Muscle of back (tissue), 13 donors: ENCODE measurements at places on chromosomes 6 and 20. TPM values are rescaled to one million over a fixed set of nuclear protein-coding genes. Genes with fewer than 3 reads are reported as not detected.
A peak's percentile ranks its signal among the peaks of the same experiment; 100 is the strongest.

The RAB23 gene
- 21.3 TPM for polyA plus RNA-seq

The MOXD1 gene
- polyA plus RNA-seq, result 3.2 TPM

The IP6K3 gene
- 27.5 TPM for polyA plus RNA-seq

The C20orf141 gene
- polyA plus RNA-seq, result not detected

The KIF6 gene
- 1.6 TPM for polyA plus RNA-seq

The PLTP gene
- polyA plus RNA-seq, result 23.6 TPM

The SLC17A1 gene
- polyA plus RNA-seq, result not detected

The GLP1R gene
- 0.08 TPM for polyA plus RNA-seq

DNA sequence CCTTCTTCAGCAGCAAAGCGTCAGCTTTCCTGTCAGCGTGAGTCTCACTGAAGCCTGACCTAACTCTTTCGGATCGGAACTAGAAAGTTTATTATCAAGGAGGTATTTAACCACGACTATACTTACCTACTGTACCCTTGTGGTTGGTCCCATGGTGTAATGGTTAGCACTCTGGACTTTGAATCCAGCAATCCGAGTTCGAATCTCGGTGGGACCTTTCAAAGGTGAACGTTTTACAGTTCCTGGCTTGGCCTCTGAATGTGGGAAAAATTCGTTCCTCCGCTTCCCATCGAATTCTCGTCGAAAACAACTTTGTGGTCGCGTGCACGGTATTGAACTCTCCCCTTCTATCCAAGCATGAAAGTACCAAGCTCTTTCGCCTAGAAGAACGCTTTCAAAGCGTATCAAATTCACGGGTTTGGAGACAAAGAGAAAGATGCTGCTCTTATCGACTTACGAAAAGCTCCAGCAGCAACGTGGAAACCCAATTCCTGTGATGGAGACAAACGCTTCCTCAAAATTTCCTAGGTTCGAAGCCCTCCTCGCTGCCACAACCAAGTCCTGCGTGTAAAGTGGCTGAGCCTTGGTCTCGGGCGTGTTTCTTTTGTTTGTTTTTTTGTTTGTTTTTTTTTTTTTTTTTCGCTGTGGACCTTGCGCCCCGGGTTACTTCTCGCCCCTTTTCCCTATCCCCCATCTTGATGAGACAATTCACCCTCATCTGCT lies 63.7 kb downstream of the GPX5 start:
- DNase-seq, result peak; percentile 86

DNA sequence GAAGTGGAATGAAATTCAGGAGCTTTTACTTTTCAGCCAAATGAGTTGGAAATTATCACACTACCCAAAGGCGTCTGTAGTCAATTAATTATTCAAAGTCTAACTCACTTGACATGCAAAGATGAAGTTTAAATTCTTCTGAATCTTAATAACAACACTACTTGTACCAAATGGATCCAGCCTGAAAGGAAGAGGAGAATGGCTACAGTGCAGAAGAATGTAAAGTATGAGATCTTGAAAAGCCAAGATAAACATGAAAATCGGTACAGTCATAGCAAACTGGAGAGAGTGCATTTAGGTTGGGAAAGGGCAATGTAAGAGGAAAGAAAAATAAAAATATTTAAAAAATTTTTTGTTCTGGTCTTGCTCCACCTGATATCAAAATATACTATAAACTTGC lies 195.5 kb downstream of the SIM1 start:
- peak; percentile 68 for DNase-seq

DNA sequence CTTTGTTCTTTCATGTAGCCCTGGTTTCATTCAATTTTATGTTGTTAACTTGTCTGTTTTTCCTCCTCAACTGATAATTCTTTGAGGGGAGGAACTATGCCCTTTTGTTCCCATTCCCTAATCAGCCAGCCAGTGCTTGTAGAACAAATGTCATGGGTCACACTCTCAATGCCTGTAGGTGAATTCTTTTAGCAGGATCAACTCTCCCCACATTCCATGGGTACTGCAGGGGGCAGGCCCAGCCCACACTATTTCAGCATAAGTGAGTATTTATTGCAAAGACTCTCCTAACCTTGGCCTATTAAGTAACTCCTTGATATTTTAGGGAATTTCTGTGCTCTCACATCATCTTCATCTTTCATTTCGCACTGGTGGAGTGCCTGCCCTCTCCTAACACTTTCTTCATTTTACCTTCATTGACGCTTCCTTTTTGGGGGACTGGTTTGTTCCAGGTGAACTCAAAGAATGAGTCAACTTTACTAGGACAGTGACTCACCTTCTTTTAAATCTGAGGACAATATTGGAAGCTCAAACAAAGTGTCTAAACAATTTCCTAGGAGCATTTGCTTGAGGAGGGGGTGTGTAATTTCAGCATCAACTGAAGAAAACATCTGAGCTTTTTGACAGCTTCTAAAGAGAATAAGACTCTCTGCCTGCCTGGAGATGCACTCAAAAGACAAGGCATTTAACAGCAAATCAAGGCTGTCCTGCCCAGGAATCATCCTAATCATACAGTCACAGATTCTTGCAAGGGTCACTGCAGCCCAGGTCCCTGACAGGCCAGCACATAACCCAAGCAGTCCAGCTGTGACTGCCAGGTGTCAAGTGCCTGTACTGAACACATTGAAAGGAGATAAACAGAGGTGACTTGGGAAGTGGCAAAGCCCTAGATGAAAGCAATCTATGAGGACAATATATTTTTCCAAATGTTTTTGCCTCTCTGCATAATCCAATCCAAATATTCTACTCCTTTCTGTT lies 263.9 kb upstream of the PRND start:
- DNase-seq, result no peak

DNA sequence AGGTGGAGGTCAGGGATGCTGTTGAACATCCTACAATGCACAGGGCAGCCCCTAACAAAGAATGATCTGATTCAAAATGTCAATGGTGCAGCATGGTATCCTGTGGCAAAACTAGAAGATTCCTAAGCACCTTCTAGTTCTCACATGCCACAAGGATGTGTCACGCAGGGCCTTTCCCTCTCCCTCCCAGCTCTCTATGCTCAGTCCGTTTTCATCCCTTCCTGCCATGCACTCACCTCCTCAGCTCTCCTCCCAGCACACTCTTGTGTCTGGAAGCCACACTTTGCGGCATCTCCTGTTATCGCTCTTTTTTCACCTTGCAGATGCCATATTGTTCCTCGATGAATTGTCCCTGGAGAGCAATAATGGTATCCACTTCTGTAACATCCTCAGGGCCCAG lies 263.4 kb downstream of the CDC5L start:
- DNase-seq, result no peak

DNA sequence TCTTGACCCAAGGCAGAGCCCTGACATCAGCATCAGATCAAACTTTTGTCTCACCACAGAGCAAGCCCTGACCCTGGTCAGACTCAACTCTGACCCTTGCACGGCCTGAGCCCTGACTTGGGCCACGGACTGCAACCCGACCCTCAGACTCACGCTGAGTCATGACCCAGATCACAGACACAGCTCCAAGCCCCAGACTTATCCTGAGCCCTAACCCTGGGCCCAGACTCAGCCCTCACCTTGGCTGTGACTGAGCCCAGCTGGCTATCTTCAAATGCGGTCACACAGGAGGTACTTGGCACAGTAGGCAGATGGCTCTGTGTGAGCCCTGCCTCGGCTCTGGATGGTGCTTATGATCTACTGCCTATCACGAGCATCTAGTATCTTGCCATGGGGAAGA lies 602.3 kb downstream of the PTPRT start:
- DNase-seq, result no peak

DNA sequence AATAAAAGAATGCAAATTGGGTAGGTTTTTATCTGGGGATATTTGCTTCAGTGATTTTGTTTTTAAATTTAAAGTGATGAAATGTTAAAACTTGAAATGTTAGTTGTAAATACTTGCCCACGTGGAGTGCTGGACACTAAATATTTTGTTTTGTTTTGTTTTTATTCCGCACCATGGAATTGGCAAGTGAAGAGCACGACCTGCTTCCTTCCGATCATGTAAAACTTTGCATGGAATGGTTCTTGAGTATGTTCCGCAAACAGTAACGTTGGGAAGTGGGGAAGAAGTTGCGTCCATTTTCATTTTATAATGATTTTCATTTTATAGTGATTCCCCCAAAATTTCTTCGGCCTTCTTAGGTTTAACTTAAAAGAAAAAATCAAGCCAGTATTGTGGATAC lies 765 bp downstream of the IRAK1BP1 start:
- peak; percentile 34 for DNase-seq

DNA sequence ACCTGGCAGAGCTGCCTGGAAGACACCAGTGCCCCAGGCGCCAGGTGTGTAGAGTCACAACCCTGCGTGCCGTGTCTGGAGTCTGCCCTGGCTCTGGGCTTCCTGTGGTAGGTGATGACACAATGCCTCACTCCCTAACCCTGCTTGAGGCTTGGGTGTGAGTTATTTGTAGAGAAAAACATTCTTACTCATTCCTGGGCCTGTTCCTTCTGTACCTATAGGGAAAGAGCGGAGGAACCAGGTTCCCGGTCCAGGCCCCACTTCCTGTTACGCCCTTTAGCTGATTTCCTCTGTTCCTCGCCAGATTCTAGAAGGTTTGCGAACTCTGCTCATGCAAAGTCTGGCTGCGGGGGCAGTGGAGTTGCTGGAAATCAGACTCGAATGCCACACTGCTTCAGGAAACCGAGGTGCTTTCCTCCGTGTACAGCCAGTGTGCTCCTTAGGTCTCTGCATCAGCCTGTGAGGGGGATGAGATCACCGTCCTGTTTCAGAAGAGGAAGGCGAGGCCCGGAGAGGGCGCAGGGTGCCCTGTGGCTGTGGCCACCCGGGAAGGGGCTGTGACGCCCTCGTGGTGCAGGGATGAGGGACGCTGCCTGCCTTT lies 67.1 kb upstream of the DUSP22 start:
- DNase-seq, result no peak

DNA sequence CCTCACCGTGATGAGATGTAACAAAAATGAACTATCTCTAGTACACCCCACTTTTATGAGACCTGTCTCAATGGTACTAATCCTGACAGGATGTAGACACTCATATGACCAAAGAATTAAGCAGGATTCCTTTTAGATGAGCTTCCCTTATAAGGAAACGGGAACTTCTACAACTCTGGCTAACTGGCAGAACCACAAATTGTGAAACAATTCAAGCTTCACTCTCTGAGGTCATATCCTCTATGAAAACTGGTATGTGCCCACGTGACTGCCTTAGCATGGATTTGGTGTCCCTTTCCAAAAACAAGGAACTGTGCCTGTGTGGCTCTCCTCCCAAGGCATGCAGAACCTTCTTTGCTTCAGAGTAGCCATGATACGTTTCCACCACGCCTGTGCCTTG lies 14.1 kb upstream of the CPNE5 start:
- DNase-seq, result no peak

- DNase-seq, result no peak
Observed at GRCh38 chr6:131059486-131059885, 3.6 kb downstream of the EPB41L2 start.

DNA sequence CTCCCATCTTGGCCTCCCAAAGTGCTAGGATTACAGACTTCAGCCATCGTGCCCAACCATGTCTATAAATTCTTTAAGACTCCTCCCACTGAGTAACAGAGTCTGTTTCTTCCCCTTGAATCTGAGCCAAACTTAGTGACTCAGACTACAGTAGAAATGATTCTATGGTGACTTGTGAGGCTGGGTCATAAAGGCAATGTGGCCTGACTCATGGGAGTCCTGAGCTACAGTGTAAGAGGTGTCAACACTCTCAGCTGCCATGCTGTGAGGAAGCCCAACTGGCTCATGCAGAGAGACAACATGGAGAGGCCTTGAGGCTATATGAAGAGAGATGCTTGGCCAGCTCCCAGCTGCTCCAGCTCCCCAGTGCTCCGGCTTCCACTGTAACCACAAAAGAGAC lies 5.2 kb upstream of the NRSN2 start:
- no peak for DNase-seq

GRCh38 chr6:168395983-168396382 lies 45.0 kb upstream of the SMOC2 start:
- DNase-seq, result no peak

DNA sequence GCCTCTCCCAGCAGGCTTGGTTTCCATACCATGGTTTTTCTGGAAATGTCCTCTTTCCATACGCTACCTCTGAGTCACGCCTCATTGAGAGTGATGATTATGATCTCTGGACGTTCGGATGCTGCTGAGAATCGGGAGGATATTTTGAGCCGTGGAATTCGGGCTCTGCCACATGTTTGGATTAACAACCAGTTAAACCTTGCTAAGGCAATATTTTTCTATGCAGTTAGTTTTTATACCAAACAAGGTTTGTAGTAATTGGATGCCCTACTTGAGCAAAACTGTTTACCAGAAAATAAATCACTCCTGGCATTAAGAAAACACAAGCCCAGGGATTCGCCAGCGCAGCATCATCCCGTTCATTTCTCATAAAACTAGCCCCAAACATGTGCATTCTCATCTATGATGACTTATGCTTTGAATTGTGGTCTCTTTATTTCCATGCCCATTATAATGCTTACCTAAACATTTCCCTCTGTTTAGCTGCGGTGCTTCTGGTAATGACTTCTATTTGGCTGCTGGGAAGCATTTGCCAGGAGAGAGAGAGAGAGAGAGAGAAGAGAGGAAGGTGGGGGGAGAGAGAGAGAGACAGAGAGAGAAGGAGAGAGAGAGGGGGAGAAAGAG lies 198.9 kb downstream of the CLIC5 start:
- peak; percentile 61 for DNase-seq

- no peak for DNase-seq
Observed at GRCh38 chr6:5599127-5599526, 337.8 kb downstream of the FARS2 start.

GRCh38 chr20:45905505-45906079 lies 6.4 kb downstream of the PLTP start:
- no peak for DNase-seq

DNA sequence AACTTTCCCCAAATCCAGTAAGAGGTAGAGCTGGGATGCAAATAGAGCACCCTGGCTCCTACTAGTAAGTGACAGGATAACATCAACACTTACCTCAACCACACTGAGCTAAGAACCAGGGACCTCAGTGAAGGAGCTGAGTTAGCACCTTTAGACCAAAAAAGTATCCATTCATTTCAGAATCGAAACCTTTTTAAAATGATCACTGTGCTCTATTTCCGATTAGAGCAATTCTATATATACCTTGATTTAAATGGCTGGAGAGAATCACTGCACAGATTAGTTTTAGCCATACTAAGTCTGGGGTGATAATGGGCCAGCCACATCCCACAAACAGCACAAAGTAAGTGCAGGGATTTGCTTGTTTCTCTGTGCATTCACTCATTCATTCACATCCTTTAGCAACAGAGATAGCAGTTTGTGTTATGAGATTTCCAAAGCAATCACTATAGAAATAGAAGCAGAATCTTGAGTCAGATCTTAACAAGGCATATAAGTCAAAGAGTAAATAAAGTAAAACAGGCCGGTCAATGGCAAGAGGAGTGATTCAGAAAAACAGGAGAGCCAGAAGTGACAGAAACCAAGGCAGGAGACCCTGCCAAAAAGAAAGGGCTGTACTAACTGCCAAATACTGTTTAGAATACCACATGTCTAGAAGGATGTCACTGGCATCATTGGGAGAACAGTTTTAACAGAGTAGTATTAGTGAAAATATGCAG lies 136.3 kb downstream of the KIF13A start:
- DNase-seq, result no peak

GRCh38 chr6:123564361-123564760 lies 72.4 kb downstream of the TRDN start:
- DNase-seq, result no peak

- DNase-seq, result no peak
Observed at GRCh38 chr20:49569411-49570115, 1.6 kb upstream of the PTGIS start.
